ENCODE measurements at places on chromosomes 1 and 21. TPM values are rescaled to one million over a fixed set of nuclear protein-coding genes. Genes with fewer than 3 reads are reported as not detected.
A peak's percentile ranks its signal among the peaks of the same experiment; 100 is the strongest.

DNA sequence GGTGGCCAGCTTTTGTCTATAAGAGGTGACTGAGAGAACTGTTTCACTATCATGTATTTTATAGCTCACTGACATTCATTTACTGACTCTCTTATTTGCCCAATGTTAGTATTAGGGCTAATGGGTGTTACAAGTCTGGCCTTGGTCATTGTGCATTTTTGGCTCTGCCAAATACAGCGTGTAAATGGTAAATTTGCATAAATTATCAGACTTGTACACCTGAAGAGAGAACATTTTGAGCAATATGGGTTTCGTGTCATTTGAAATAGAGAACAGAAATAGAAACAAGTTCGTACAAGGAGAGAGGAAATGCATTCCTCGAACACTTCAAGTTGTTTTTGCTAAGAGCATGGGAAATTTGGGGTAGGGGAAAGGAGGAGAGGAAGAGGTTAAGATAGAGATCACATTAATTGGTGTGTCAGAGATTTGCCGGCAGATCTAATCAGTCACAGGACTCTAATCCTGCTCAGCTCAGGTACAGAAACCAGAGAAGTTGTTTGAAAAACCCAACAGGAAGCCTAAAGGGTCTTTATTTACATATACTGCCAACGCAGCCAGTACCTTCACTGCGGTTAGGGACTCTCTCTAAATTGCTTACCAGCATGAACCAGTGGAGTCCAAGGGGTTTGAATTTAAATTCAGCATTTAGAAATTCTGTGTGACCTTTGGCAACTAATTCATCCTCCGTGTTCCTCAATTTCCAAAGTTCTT lies 261.5 kb downstream of the GPATCH2 start:
- DNase-seq: no peak

DNA sequence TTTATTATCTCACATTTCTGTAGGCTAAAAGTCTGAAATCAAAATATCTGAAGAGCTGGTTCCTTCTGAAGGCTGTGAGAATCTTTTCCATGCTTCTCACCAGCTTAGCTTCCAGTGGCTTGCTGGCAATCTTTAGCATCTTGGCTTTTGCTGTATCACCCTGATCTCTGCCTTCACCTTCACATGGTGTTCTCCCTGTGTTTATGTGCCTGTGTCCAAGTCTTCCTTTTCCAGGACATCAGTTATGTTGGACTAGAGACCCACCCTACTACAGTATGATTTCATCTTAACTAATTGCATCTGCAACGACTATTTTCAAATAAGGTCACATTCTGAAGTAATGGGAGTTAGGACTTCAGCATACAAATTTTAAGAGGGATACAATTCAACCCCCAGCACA lies 772.3 kb upstream of the ADAMTS5 start:
- no peak for DNase-seq

- no peak for DNase-seq
Measured at GRCh38 chr1:89603651-89604413, 29.1 kb upstream of the LRRC8C start.

- DNase-seq: no peak
Measured at GRCh38 chr1:211985556-211986264, 49.6 kb downstream of the INTS7 start.

DNA sequence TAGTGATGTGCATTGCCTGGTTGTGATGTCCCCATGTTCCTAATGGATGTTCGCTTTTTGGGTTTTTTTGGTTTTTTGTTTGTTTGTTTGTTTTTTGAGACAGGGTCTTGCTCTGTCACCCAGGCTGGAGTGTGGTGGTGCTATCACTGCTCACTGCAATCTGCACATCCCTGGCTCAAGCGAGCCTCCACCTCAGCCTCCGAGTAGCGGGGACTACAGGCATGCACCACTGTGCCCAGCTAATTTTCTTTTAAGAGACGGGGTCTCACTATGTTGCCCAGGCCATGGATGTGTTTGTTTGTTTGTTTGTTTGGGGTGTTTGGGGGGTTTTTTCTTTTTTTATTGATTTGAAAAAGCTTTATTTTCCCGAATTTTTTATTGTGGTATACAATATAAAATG lies 2.1 kb downstream of the COL6A2 start:
- DNase-seq: no peak

DNA sequence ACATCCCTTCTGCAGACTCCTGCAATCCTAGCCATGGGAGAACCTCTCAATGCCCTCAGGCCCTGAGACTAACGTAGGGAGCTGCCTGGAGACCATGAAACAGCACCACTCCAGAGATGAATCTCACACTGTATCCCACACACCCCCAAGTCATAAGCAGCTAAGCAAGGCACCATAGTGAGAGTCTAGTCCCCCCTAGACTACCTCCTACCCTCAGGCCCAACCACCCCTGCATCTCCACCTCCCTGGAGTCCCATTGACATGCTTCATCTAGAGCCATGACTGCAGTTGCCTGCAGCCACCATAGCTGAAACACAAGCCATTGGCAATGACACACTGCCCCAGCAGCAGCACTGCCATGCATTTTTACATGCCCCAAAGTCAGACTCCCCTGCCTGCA lies 17.4 kb downstream of the SPRR2G start:
- DNase-seq: no peak

GRCh38 chr1:25209516-25209915 lies 22.8 kb downstream of the SYF2 start:
- DNase-seq: no peak

DNA sequence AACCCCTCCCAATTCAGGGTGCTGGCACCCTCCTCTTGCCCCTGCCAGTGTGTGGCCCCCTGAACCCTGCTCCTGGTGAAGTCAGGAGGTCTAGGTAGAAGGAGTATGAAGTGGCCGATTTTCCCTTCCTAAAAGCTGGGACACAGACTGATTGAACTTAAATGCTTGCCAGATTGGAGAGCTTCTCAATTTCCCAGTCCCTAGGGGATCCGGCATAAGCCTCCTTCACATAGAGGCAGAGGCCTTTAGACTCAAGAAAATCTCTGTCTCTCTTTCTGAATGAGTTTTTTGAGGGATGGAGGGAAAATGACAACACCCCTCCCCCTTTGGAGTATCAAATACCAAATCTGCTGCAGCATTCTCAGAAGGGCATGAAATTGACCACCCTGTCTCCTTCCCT lies 51.5 kb downstream of the SYT2 start:
- DNase-seq: no peak

DNA sequence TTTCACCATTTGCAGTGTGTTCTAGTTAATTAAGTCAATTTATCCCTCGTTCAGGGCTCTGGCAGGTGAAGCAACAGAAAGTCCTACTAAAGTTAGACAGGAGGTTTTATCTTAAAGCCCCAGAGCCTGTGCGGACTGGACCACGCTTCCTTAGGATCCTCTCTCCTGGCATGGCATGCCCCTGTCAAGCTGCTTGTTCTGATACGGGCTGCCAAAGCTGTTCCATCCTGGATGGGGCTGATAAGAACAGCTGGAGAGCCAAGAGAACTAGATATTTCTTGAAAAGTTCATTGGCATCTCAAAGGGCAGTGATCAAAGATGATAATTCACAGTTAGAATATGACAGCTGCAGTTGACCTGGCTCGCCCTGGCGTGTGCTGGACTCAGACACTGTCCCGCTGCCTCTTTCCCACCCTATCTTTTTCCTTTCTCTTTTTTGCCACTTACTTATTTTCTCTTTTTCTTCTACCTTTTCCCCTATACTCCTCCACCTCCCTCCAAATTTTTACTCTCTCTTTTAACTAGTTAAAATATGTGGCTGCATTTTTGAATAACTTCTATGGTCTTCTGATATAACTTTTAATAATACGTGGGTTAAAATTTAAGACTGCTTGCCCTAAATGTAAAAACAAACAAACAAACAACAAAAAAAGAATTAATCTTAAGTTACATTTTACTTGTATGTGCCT lies 96.7 kb downstream of the ABCA4 start:
- DNase-seq: no peak

- DNase-seq: no peak
Measured at GRCh38 chr1:114134518-114134917, 19.2 kb downstream of the SYT6 start.

DNA sequence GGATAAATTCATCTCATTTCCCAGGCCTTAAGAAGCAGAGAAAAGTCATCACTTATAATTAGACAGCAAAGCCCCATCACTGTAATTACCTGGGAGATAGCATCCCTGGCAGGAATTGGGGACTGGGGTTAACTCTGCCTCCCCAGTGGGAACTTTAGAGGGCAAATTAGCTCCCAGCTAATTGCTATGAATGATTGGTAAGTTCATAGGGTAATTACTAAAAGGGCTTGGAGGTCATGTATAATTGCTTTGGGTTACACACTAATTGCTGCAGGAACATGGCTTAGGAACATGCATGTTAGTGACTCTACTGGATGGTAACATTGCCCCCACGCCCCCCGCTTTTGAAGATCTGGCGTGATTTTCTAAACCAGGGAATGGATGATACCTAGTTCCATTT lies 64.8 kb downstream of the UBE2T start:
- no peak for DNase-seq

DNA sequence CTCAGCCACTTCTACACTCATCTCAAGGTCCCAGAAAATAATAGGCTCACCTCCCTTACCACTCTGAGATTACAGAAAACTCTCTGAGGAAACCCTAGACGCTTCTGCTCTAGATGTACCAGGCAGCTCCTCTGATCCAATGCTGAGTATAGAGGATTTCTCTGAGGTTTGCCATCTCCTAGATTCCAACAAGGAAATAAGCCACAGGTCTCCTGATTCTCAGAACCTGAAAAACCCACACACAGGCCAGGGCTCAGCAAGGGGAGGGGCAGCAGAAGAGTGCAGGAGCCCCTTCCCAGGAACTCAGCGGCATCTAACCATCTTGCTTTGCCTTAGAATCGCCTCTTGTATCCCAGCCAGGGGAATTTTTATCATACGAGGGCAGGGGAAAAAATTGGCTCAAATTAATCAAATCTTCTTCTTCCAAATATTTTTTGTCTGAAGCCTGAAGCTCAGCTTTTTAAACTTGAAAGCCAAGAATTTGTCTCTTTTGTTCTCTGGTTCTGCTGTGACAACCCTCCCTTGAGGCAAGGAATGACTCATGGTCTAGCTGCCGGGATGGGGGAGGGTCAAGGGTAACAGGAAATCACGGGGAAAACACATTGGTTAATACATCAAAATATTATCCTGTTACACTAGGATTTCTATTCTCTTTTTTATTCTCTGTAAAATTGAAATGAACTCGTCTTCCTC lies 30.8 kb downstream of the GORAB start:
- peak; percentile 60 for DNase-seq

GRCh38 chr1:168717906-168718891 lies 10.8 kb downstream of the DPT start:
- no peak for DNase-seq

DNA sequence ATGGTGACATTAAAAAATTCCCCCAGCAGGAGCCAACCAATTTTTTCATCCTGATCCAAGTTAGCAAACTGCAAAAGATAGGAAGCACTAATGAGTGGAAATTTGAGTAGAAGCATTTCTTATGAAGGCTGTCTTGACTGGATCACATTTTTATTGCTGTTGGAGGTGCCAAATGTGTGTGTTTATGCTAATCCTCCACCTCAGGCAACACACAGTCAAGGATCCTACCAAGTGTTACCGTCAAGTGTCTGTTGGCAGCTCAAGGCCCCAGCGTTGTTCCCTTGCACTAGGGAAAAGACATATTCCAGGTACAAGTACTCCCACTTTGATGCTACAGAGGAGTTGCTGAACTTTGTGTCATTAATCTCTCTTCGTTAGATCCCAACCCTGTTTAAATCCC lies 18.3 kb downstream of the METTL18 start:
- DNase-seq: no peak

- DNase-seq: no peak
Measured at GRCh38 chr1:246639732-246640131, 73.5 kb downstream of the CNST start.

DNA sequence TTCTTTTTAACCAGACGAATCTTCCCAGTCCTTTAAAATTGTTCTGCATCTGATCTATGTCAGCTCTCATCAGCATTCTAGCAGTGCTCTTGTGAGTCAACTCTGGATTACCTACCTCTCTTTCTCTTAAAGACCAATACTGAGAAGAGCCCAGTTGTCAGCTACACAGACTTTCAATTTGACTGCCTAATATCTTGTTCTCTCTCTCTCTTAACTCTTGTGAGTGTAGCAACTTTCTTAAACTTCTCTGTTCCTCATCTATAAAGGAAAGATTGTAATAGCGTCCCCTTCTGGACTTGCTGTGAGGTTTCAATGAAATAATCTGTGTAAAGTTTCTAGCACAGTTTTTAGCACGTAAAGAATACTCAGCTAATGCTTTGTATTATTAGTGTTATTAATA lies 499.3 kb upstream of the ADAMTS5 start:
- no peak for DNase-seq

GRCh38 chr1:159826441-159827101 lies at the start of gene SLAMF8:
Gene SLAMF8, plus strand, starts transcription at chr1:159826873. Its CDS starts 26 bp downstream, at chr1:159826899.
- no peak for DNase-seq

- DNase-seq: no peak
Measured at GRCh38 chr1:15214527-15214926, 32.5 kb upstream of the FHAD1 start.

DNA sequence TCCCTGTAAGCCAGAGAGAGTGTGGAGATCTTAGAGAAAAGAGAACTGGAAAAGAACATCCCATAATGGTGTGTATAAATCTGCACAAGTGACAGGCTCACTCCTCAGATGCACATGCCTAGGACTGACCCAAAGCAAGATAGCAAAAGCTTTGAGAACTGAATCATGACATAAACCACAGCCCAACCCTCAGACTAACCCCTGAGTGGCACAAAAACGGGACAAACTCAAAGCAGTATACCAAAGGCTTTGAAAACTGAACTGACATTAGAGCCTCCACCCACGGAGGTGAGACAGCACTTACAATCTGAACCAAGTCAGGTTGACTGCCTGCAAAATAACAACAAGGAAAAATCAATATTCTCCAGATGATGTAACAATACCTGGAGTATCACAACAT lies 70.8 kb downstream of the TIAM1 start:
- no peak for DNase-seq

- no peak for DNase-seq
Measured at GRCh38 chr1:56409112-56409691, 170.2 kb downstream of the PLPP3 start.

- DNase-seq: no peak
Measured at GRCh38 chr21:46027851-46028493, 46.4 kb downstream of the COL6A1 start.

CYP4A11 gene
- not detected for total RNA-seq

REN gene
- total RNA-seq: not detected

OLIG2 gene
- not detected for total RNA-seq

TEX35 gene
- not detected for total RNA-seq

SSBP3 gene
- total RNA-seq: 33.4 TPM

SMCP gene
- not detected for total RNA-seq

RHD gene
- not detected for total RNA-seq

GLIS1 gene
- total RNA-seq: not detected
